ENCODE measurements at places on chromosomes 5 and 9.
A peak's percentile ranks its signal among the peaks of the same experiment; 100 is the strongest.

DNA sequence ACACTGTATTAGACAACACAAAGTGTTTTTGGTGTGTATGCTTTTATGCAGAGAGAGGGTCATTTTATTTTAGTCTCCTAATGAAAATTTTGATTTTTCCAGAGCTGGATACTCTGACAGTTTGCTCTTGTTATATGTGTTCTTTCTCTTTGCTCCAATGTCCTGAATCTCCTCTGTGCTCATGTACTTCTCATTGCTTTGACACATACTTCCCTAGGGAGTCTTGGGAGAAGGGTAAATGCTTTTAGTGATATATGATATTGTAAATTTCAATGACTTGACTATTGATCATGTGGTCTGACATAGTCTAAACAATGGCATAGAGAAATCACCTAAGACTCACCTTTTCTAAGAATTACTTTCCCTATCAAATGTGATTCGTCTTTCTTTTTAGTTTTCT, 972.6 kb upstream of the EDIL3 start:
- DNase-seq, result no peak

- no peak for DNase-seq
These were observed 10.8 kb downstream of the GABRB2 start for GRCh38 chr5:161535762-161536161.

- no peak for DNase-seq
These were observed 74.5 kb upstream of the TBCA start for GRCh38 chr5:77850536-77851175.

- peak; percentile 63 for DNase-seq
These were observed 245.6 kb upstream of the RAI14 start for GRCh38 chr5:34410411-34411139.

DNA sequence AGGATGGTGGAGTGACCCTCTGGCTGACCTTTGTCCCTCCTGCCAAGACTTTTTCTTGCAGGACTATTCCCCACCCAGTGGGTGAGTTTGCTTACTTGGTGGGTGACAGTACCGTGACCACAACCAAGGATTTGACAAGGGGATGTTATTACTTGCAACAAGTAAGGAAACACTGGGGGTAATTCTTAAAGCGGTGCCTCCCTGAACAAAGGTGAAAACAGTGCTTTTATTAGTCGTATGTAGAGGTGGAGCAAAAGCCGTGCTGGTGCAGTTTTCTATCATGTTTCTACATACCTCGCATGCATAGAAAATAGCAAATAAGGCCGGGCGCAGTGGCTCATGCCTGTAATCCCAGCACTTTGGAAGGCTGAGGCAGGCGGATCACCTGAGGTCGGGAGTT, 41.0 kb upstream of the KDM4C start:
- DNase-seq, result no peak

GRCh38 chr9:93646640-93647178, 70.3 kb downstream of the PHF2 start:
- DNase-seq, result no peak

All from iPS-NIHi11 (cell line).